ENCODE measurements at places on chromosomes 4 and X. TPM values are rescaled to one million over a fixed set of nuclear protein-coding genes. Genes with fewer than 3 reads are reported as not detected.

DNA sequence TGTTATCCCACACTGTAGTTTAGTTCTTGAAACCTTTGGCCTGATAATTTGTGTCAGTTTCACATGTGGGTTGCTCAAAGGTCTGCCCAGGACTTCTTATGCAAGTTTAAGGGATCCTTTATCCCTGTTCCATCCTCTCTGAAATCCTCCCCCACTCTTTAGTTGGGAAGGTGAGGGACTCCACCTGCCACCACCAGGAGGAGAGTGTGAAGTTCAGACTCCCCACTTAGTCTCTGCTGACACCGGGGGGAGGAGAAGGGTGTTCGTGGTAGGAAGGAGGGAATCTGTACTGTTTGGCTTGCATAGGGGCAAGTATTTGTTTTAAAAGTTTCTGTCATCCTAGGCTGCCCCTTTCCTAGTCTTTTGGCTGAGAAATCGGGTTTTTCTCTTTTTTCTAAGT lies 211.8 kb downstream of the PPP4R3C start:
- DNase-seq, result no peak

- no peak for DNase-seq
Measured at GRCh38 chr4:180407275-180407885, 1835.8 kb upstream of the TENM3 start.

MAGED4B gene
- not detected for polyA plus RNA-seq

DNA sequence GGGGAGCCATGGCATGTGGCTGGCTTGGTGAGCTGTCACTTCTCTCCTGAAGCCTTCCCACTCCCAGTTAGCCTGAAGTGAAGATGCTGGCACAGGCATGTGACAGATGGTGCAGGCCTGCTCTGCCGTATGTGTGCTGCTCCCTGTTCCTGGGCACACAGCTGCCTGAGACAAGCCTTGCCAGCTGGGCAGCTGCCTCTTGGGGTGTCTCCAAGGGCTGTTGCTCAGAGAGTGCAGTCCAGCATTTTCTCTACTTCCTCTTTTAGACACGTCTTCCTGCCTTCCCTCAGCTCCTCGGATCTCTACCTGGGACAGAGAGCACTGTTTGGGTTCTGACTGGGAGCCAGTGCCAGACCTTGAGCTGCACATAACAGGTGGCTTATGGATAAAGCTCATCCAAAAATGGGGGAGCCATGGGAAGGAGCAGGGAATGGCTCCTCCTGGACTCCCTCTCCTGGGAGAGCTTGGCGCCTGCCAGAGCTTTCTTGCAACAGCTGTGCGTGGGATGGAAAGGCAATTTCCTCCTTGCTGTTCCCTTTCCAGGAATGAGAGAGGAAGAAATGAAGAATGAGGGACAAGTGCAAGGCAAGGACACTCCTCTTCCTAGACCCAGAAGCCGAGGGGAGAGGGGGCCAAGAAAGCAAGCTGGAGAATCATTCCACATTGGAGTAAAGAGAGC lies 132.9 kb downstream of the MSL3 start:
- no peak for DNase-seq

GAGE12E gene
- not detected for polyA plus RNA-seq

FRMPD4 gene
- polyA plus RNA-seq, result not detected
